ENCODE measurements at places on chromosomes 2 and 18.

GRCh38 chr2:69214898-69215297 is 172.1 kb downstream of the GFPT1 start:
- DNase-seq, result no peak

DNA sequence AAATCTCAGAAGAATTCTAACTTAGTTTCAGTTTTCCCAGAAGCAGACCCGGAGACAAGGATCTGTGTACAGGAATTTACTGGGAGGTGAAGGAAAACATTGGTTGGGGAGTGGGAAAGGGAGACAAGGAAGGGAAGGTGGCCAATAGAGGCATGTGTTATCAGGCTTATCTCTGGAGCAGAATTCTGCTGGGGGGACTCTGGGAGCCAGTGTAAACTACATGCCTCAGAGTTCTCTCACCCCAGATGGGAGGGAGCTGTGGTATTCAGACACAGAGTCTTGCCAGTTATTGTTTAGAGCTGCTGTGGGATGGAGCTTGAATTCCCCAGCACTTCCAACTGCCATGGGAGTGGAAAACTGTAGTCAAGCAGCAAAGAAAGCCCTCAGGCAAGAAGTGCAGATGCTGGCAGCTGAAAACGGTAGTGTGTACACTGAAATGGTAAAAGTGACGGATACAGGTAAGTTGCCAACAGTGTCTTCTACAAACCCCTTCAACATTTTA is 19.0 kb downstream of the DNPEP start:
- no peak for DNase-seq

GRCh38 chr2:191838526-191838925 is 8.4 kb downstream of the CAVIN2 start:
- DNase-seq, result no peak

GRCh38 chr18:36127836-36128529 is 1.2 kb downstream of the SLC39A6 start:
- no peak for DNase-seq

DNA sequence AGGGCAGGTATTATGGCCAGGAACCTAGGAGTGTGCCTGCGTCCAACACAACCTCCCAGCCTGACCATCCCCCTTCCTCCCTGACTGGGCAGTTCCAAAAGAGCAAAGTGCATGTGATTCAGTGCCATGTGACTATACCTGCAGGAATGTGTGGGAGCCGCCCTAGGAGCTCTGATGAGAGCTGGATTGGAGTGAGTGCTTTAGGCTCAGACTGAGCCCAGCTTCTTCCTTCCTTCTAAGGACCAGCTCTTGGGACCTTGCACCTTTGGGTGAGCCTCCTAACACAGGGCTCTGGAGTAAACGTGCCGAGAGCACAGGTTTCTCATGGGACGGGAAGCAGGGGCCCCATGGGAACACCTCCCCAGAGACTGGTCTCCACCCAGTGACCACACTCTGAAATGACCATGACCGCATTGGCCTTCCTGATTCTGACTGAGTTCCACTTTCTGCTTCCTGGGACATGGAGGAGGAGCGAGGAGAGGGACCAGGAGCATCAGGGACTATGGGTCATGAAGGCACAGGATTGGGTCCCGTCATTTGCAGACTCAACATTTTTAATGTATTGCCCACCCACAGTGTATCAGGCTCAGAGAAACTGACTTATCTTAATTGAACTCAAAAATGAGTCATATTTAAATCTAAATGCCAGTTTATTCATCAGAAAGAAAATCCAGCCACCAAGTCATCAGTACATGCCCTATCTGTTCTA is 87.8 kb upstream of the BCL2L11 start:
- no peak for DNase-seq

DNA sequence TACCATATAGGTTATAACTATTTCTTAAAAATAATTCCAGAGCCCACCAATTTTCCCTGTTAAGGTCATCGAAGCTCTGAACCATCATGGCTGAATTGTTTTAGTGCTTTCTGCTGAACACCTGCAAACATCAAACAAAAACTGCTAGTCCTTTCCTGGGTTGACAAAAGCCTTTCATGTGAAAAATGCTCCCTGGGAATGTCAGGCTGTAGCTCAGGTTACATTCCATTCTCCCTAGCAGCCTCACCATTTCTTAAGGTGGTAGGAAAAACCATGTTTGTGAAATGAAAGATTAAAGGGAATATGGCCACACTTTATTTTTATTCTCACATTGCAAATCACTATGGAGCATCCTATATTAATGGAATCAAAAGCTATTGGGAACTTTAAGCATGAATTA is 5.7 kb downstream of the TCF4 start:
- no peak for DNase-seq
